ENCODE measurements at places on chromosomes 1 and 21.
A peak's percentile ranks its signal among the peaks of the same experiment; 100 is the strongest.

GRCh38 chr21:29797155-29797554 is 142.6 kb downstream of the GRIK1 start:
- no peak for DNase-seq

DNA sequence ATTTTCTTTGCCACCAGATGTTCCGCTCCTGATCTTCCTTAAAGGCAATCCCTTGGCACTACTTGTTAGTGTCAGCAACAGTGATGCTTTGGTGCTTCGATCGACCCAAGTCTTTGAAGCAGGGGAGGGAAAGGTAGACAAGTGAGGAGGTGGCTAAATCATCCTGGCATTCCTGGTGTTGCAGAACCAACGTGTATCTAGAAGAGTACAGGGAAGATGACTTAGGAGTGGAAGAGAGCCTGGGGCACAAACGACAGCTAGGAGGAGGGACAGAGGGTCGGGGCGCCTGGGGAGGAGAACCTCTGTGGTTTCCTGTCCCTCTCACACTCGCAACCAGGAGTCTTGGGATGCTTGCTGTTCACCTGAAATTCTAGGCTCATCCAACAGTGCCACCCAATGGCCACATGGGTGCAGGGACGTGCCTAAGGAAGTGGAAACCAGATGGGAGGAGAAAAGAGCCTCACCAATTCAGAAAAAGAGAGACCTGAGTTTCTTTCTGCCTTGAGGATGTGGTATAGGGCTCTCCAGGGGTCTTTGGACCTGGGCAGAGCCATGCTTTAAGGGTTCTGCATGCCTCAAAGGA is 9.5 kb upstream of the KCNA2 start:
- peak; percentile 92 for DNase-seq

- no peak for DNase-seq
These were observed 1.5 kb downstream of the RGS18 start for GRCh38 chr1:192159781-192160180.

DNA sequence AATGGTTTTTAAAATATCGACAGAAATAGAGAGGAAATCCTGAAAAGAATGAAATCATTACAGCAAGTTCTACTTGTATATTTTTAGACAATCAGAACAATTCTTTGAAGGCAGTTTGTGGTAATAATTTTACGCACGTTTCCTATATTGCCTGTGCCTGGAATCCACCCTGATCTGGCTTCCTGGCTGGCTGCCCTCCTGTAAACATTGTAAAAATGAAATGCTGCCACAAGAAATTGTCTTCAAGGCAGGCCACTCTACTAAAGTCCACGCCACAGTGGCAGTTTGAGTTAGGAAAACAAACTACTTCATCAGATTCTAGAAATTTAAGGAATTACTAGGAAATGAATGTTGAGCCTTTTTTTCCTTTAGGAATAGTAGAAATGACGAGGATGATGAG is 454.5 kb upstream of the NR5A2 start:
- DNase-seq: no peak

- DNase-seq: no peak
These were observed 1355.7 kb upstream of the ADGRL2 start for GRCh38 chr1:80445033-80445432.

- no peak for DNase-seq
These were observed 57.2 kb downstream of the SLC9C2 start for GRCh38 chr1:173545688-173546087.
